ENCODE measurements at places on chromosomes 5 and 9.

- DNase-seq, result no peak
- no peaks in the 10 kb centered on the region for H3K36me3 ChIP-seq
- H3K4me3 ChIP-seq, result no peak overlapping the region
- no peaks in the 10 kb centered on the region for H3K27me3 ChIP-seq
- H3K4me1 ChIP-seq, result no peaks in the 10 kb centered on the region
- H3K27ac ChIP-seq, result no peak overlapping the region
Measured at GRCh38 chr9:24333629-24334028, 212.1 kb downstream of the IZUMO3 start.

DNA sequence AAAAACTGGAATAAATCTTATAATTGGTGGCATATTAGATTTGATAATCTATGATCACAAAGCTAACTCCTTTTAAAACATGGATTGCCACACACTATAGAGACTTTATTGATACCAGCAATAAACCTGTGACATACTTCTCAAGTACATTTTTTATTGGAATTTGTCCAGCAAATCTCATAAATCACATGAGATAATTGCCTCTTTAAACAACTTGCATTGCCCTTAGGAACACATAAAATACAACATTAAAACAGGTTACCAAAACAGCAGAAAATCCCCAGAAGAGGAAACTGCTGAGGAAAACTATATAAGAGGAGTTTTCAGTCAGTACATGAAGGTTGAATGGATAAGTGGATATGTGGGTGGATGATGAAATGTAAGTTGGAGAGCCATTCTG, 124.6 kb downstream of the SNCAIP start:
- no peaks in the 10 kb centered on the region for H3K27me3 ChIP-seq
- H3K27ac ChIP-seq, result no peak overlapping the region
- H3K4me1 ChIP-seq, result no peaks in the 10 kb centered on the region
- no peaks in the 10 kb centered on the region for H3K36me3 ChIP-seq

DNA sequence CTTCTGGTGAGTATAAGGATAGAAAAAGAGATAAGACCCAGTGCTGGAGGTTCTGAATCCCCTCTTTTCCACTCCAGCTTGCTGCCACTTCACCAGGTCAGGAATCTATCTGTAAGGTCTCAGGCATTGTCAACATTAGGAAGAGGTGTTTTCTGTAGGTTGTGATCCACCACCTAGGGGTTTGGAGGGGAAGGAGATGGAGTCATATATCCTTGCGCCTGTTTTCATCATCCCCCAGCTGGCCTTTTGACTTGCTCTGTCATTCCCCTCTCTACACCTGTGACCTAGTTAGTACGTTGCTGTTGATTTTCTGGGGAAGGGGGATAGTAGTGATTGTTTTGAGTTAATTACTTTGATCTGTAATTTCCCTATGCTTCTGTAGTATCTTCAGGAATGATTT, 20.5 kb downstream of the SPINK5 start:
- H3K27ac ChIP-seq, result no peak overlapping the region
- DNase-seq, result no peak
- H3K36me3 ChIP-seq, result no peaks in the 10 kb centered on the region
- no peaks in the 10 kb centered on the region for H3K4me1 ChIP-seq

- peak; percentile 49 for DNase-seq
- peak overlapping the region; percentile 97 for H3K27ac ChIP-seq
- H3K27me3 ChIP-seq, result no peaks in the 10 kb centered on the region
- H3K4me1 ChIP-seq, result peaks cover 64% of the 10 kb centered on the region
- peak overlapping the region; percentile 82 for H3K4me3 ChIP-seq
- no peaks in the 10 kb centered on the region for H3K36me3 ChIP-seq
Measured at GRCh38 chr9:134396825-134397224, 70.6 kb downstream of the RXRA start.

GRCh38 chr5:85108471-85108870, 723.8 kb upstream of the EDIL3 start:
- no peak for DNase-seq
- no peaks in the 10 kb centered on the region for H3K36me3 ChIP-seq
- no peaks in the 10 kb centered on the region for H3K4me1 ChIP-seq
- H3K4me3 ChIP-seq, result no peak overlapping the region
- no peak overlapping the region for H3K27ac ChIP-seq
- no peaks in the 10 kb centered on the region for H3K27me3 ChIP-seq

DNA sequence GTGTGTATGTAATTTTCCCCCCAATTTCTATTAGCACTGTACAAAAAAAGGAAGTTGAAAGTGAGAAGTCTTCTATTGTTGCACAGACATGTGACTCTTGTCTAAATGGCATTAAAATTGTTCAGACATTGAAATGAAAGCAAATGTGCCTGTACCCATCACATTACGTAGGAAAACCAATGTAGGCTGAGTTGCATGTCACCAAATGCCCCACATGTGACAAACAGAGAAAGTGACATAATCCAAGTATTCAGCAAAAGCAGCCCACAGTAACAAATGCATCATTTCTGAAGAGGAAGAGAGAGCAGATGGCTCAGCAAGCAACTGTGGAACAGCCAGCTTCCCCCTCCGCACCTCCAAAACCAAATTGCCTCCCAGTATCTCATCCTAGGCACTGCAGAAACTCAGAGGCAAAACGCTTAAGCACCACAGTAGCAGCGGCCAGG, 161.5 kb upstream of the NR4A3 start:
- no peak overlapping the region for H3K4me3 ChIP-seq
- no peaks in the 10 kb centered on the region for H3K4me1 ChIP-seq
- no peak overlapping the region for H3K27ac ChIP-seq
- DNase-seq, result no peak
- H3K36me3 ChIP-seq, result no peaks in the 10 kb centered on the region

GRCh38 chr9:26893030-26893676, 551 bp upstream of the CAAP1 start:
- H3K27me3 ChIP-seq, result no peaks in the 10 kb centered on the region
- H3K36me3 ChIP-seq, result no peaks in the 10 kb centered on the region
- DNase-seq, result no peak
- H3K4me1 ChIP-seq, result peaks cover 31% of the 10 kb centered on the region
- peak overlapping the region; percentile 78 for H3K4me3 ChIP-seq

- no peaks in the 10 kb centered on the region for H3K27me3 ChIP-seq
- H3K27ac ChIP-seq, result no peak overlapping the region
- no peaks in the 10 kb centered on the region for H3K36me3 ChIP-seq
Measured at GRCh38 chr9:2378266-2378665, 243.3 kb upstream of the VLDLR start.
